ENCODE measurements at places on chromosomes 1 and 21. TPM values are rescaled to one million over a fixed set of nuclear protein-coding genes. Genes with fewer than 3 reads are reported as not detected.

The RPL22 gene
- 153 TPM for total RNA-seq

The GJB4 gene
- total RNA-seq = not detected

The ACOT11 gene
- 0.32 TPM for total RNA-seq

The TTC39A gene
- not detected for total RNA-seq

The SLFNL1 gene
- total RNA-seq = 0.16 TPM

The TAL1 gene
- total RNA-seq = 0.16 TPM

The ECM1 gene
- 54.5 TPM for total RNA-seq

The RNF207 gene
- 4.2 TPM for total RNA-seq

The CRYAA gene
- total RNA-seq = not detected

The NFIA gene
- total RNA-seq = 26.7 TPM

The TENT5C gene
- 0.54 TPM for total RNA-seq

The UMODL1 gene
- not detected for total RNA-seq

The BEST4 gene
- total RNA-seq = not detected

The ZNF697 gene
- total RNA-seq = 4.7 TPM

The DISP1 gene
- total RNA-seq = 3.4 TPM

The SYT11 gene
- 6.0 TPM for total RNA-seq

The FMO4 gene
- total RNA-seq = 13.2 TPM

The BTBD8 gene
- 3.2 TPM for total RNA-seq

The CFAP410 gene
- total RNA-seq = 19.5 TPM

The DMRTA2 gene
- total RNA-seq = not detected

The TFF3 gene
- total RNA-seq = not detected

The NPR1 gene
- 9.4 TPM for total RNA-seq

The PLA2G4A gene
- 67.5 TPM for total RNA-seq

The ALX3 gene
- total RNA-seq = not detected

The DIO1 gene
- total RNA-seq = not detected

The ZNF683 gene
- total RNA-seq = not detected

The PTPN22 gene
- not detected for total RNA-seq

The LIN28A gene
- not detected for total RNA-seq

The SAMD13 gene
- 0.54 TPM for total RNA-seq

The BLZF1 gene
- total RNA-seq = 29.8 TPM

The AGT gene
- 0.16 TPM for total RNA-seq

The AURKAIP1 gene
- total RNA-seq = 117 TPM

The AMY2B gene
- 1.1 TPM for total RNA-seq

The GPR3 gene
- total RNA-seq = 0.32 TPM

The IGSF9 gene
- not detected for total RNA-seq

The C1orf87 gene
- total RNA-seq = not detected

The MRPL39 gene
- total RNA-seq = 14.3 TPM

The BCL2L15 gene
- not detected for total RNA-seq

The OR2L8 gene
- total RNA-seq = not detected
